ENCODE measurements at places on chromosomes 6 and 20.
A peak's percentile ranks its signal among the peaks of the same experiment; 100 is the strongest.

DNA sequence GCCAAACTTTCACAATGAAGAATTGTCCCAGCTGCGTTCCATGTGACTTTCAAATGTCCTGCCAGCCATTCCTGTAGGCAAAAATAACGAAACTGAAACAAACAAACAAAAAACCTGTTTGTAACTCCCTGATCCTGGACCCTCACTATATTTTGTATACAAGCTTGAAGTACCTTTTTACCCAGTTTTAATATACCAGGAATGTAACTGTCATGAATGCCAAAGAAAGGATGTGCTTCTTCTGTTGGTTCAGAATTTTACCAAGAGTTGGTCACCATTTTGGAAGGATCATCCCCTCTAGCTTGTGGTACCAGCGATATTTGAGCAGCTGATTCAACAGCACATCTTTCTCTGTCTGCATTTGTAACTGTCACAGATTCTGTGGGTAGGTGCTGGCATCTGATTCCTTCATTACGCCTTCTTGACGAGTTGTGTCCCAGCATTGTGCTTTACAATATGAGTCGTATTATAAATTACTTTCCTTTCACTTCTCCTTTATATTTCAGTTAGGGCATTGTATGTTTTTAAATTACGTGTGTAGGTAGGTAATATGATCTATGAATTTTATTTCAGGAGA is 93.9 kb downstream of the DLGAP4 start:
- DNase-seq, result no peak

GRCh38 chr6:40585651-40586269 is 1.4 kb downstream of the LRFN2 start:
- DNase-seq, result no peak

DNA sequence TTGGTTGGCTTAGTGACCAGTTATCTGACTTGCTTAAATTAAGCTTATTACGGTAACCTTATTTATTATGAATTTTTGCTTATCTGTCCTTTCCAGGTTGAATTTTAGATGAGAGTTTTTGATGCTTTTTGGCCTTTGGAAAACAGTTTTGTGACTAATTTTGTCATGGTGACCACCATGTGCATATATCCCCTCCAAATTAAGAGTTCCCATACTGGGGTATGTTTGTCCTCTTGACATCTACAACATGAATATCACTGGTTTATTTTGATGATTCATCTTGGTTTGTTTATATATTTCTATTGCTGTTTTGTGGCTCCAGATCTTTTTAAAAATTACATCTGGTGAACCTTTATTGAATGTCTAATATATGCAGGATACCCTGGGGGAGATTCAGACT is 61.4 kb downstream of the PHF20 start:
- DNase-seq, result no peak

GRCh38 chr6:30820193-30820592 is 64.1 kb upstream of the DDR1 start:
- DNase-seq, result no peak

DNA sequence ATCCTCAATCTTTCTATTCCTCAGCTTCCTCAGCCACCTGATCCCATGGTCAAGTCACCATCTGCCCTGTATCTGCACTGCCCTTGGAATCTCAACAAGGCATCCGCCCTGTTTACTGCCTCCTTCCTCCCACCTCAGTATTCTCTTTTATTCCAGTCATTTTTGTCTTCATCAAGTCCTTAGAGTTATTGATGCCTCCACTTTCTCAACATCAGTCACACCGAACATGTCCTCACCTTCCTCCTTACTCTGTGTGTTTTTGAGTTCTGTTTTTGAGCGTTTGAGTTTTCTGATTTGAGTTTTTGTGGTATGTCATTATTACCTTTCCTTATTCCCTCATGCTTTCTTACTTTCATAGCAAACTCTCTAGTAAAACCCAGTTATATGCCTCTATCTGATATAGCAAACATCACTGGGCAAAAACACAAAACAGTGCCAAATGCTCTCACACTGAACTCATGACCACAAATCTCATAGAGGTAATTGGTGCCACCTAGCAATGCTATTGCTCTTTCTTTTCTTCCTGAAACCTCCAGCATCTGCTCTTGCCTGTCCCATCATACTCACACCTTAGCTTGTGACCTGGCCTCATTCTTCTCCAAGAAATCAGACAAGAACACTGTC is 11.8 kb upstream of the GNRH2 start:
- no peak for DNase-seq

DNA sequence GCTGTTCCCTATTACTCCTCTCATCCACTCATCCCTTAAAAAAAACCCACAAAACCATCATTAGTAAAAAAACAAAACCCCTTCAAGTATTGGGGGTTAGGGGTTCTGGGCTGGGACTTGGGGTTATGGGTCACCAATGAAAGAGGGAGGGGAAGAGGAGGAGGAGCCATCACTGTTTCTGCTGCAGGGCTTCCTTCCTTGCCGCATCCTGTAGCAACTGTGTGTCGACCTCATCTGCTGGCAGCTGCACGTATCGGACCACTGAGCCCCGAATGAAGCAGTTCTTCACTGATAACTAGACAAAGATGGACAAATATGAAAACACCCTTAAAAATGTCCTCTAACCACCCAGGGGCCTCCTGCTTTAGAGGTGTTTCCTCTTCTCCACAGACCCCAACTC is 2.0 kb upstream of the VARS1 start:
- DNase-seq, result no peak

GRCh38 chr20:8021541-8022269 is 2.1 kb upstream of the TMX4 start:
- DNase-seq, result no peak

GRCh38 chr6:79842376-79843040 is 104.8 kb downstream of the ELOVL4 start:
- no peak for DNase-seq

DNA sequence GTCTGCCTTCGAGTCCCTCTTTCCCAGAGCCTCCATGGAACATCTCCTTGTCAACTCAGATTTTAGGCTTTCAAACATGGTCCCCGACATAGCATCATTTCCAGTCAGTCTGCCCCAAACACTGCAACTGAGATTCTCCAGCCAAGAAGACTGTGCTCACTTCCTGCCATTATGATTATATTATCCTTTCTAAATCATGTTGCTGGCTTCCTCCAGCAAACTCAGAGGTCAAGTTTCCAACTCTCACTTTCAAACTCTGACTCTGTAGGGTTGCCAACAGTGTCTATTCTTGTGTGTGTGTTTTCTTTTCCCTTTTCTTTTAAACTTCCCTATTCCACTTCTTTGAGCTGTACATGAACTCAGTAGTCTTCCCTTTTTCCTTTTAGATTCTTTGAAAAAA is 61.2 kb upstream of the TRAF3IP2 start:
- no peak for DNase-seq

GRCh38 chr6:83536034-83536646 is 23.8 kb downstream of the PRSS35 start:
- DNase-seq, result no peak

- no peak for DNase-seq
Measured at GRCh38 chr20:3121271-3121911, 36.9 kb upstream of the AVP start.

- peak; percentile 84 for DNase-seq
Measured at GRCh38 chr6:35731736-35732532, 4.9 kb upstream of the ARMC12 start.

GRCh38 chr6:158539413-158539812 is 20.5 kb upstream of the TMEM181 start:
- no peak for DNase-seq

- DNase-seq, result no peak
Measured at GRCh38 chr6:7650878-7651277, 60.9 kb downstream of the SNRNP48 start.

- no peak for DNase-seq
Measured at GRCh38 chr20:40368876-40369275, 320.2 kb downstream of the MAFB start.

DNA sequence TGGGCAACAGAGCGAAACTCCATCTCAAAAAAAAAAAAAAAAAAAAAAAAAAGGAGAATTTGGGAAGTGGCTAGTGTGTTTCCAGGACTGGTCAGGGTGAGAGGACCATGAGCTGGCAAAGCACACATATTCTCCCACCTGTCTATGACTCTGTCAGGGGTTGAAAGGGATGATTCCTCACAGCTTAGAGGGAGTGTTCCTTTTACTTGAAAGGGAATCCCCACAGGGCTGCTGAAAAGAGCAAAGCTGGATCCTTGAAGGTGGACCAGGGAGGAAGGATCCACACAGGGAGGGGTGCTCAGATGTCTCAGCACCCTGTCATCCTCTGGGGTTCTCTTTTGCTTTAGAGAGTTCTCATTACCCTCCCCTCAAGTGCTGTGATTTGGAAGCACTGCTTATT is 13.2 kb downstream of the MRAP2 start:
- no peak for DNase-seq

DNA sequence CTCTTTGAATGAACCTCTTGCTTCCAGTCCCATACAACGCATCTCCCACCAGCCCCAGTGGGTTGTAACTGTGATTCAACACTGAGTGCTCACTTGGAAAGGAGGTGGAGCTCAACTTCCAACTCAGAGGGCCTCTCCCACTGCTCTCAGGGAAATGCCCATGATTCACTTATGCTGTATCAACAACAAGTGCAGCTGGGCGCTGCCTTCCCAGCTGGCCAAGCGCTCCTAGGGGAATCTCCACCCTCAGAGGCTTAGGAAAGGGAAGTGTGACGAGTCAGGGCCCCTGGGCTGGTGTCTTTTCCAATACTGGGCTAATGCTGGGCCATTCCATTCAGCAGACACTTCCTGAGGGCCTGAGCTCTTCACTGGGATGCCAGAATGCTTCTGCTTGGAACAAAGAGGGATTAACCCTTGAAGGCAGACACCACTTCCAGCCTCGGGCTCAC is 8.1 kb upstream of the OCSTAMP start:
- no peak for DNase-seq

DNA sequence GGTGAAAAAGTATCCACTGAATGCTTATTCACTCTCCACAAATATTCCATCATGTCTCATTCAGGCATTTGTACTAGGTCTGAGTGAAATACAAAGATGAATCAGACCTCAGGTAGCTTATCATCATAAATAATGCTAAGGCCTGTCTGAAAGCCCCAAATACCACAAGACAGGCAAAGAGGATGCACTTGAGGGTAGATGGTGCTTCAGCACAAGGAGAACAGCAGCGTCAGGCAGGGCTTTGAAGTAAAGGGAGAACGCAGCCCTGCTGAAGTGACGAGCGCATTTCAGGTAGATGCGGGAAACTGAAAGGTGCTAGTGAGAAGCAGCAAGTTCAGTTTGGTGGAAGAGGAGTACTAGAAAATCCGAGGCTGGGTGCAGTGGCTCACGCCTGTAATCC is 38.7 kb downstream of the MAP3K5 start:
- DNase-seq, result no peak

- DNase-seq, result no peak
Measured at GRCh38 chr6:21147995-21148394, 445.6 kb upstream of the SOX4 start.

DNA sequence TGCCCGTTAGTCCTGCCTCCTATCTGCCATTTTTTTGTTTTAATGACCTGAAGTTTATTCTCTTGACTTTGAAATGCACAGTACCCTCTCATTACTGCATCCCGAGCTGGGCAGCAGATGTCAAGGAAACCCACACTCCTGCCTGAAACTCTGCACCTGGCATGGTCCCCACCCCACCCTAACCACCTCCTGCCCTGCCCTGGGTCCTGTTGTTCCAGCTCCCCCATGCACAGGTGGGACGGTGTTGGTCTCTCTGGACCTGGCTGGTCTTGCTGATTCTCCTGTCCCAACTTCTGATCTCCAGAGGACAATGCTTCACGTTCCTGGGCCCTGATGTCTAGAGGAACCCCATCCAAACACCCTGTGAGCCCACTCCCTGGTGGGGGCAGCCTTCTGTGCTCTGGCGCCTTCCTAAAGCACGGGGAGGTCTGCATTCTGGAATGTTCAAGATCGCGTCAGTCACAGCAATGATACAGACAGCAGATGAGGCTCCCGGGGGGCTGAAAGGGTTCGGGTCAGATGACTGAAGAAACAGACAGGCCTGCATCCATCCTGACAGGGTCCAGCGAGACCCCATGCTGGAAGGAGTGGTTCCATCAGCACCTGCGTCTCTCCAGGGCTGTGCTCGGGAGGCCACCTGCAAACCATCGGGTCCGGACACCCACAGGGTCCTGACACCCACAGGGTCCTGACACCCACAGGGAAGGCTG is 73.6 kb downstream of the ERMARD start:
- no peak for DNase-seq
